ENCODE measurements at places on chromosomes 11 and 22.

- DNase-seq: no peak
Measured at GRCh38 chr11:96054870-96055705, 131.2 kb upstream of the MTMR2 start.

- DNase-seq: no peak
Measured at GRCh38 chr11:119663279-119663678, 65.7 kb downstream of the NECTIN1 start.

- DNase-seq: no peak
Measured at GRCh38 chr11:19276859-19277808, 36.4 kb upstream of the E2F8 start.

- no peak for DNase-seq
Measured at GRCh38 chr11:107570015-107570414, 4.5 kb upstream of the ALKBH8 start.

DNA sequence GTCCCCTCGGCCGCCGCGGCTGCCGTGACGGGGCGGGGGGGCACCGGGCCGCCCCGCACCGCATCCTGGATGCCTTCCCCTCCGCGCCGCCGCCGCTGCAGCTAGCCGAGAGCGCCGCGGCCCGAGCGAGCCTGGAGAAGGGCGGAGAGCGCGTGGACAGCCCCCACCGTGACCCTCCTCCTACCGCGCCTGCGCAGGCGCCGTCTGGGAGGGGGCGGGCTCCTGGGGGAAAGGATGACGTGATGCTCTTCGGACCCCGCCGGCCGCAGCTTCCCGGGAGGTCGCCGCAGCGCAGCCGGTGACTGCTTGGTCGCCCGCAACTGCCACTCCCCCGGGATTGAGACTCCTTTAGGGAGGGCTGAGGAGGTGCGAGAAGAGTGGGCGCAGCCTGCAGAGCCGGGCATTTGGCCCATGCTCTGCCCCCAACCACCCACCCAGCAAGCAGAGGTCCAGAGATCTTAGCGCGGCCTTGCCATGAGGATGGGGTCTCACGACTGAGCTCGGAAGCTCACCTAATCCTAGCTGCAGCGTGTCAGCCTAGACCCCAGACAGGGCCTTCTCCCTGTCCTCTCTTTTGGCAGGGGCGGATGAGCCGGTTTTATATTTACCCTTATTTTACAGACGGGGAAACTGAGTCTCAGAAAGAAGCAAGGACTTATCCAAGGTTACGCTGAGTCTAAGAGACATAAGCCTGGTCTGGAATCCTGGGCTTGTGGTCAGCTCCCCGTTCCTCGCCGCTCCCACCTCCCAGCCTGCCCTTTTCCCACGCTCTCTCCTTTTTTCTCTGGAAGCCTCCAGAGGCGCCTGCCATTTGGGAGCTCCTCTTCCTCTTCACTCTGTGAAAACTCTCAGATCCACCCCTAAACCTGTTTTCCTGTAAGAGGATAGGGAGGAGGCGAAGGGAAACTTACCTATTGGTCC lies at the start of gene DENND5A:
Gene DENND5A, minus strand, starts transcription at position 140 of the 921 bp plus-strand sequence. CDS start 281 bp downstream, outside the sequence.
- peak; percentile 14 for DNase-seq

DNA sequence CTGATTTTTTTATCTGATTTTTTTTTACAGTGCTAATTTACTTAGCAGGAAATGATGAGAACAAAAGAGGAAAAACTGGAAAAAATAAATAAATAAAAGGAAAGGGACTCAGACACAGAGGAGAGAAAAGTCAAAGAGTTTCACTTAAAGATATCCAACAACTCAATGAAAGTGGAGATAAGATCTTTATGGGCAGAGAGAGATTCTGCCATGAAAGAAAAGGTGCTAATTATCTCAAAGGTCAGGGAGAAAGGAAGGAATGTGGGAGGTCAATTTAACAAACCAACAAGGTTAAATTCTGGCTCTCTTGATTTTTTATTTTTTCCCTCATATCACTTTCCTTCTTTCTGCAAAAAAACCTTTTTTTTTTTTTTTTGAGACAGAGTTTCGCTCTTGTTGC lies 86.0 kb downstream of the DENND5A start:
- no peak for DNase-seq

- no peak for DNase-seq
Measured at GRCh38 chr22:40008726-40009291, 14.1 kb downstream of the FAM83F start.

GRCh38 chr11:68053981-68054812 lies 15.4 kb downstream of the TCIRG1 start:
- no peak for DNase-seq

- no peak for DNase-seq
Measured at GRCh38 chr11:24311974-24312373, 184.9 kb upstream of the LUZP2 start.

DNA sequence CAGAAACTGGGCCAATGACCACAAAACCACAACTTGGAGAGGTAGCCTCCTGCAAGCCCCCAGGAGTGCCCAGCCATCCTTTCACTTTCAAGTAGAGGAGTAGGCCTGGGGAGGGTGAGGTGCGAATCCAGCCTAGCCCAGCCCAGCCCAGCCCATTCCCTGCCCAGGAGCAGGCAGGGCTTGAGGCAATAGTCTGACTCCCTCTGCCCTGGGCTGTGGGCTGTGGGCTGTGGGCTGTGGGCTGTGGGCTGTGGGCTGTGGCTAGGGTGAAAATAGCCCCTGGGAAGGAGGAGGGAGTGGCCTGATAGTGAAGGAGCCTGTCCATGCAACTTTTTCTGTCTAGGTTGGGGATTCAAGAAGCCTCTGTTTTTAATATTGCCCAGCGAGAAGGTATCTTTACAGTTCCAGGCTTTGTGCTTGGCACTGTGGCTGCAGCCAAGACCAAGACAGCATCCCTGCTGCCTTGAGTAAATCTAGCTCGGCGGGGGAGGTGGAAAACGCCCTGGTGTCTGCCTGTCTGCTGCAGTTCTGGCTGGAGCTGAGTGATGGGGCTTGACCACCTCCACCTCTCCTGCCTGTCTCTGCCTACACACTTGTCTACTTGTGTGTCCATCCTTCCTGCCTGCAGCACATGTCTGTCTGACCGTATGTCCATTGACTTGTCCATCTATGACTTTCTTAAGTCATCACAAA lies 40.7 kb downstream of the LMO1 start:
- no peak for DNase-seq

- no peak for DNase-seq
Measured at GRCh38 chr22:49505337-49506009, 322.2 kb downstream of the BRD1 start.

- no peak for DNase-seq
Measured at GRCh38 chr22:27156821-27157489, 499.6 kb downstream of the MIAT start.

- no peak for DNase-seq
Measured at GRCh38 chr11:96299155-96299888, 43.7 kb downstream of the MAML2 start.

DNA sequence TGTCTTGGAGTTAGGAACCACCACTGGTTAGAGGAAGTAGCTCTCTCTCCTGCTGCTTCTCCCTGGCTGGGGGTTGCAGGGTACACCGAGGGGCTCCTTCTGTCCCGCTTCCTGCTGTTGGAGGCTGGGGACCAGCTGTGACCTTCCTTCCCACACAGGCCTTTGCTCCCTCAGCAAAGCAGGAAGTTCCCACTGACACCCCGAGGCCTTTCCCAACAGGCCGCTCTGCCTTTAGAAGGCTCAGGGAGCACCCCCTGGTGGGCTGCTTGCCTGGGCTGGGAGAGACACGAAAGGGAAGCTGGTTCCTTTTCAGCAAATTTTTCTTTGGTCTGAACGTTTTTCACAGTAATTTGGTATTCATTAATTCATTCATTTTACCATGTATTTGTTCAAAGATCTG lies 527.9 kb upstream of the B3GAT1 start:
- DNase-seq: no peak

DNA sequence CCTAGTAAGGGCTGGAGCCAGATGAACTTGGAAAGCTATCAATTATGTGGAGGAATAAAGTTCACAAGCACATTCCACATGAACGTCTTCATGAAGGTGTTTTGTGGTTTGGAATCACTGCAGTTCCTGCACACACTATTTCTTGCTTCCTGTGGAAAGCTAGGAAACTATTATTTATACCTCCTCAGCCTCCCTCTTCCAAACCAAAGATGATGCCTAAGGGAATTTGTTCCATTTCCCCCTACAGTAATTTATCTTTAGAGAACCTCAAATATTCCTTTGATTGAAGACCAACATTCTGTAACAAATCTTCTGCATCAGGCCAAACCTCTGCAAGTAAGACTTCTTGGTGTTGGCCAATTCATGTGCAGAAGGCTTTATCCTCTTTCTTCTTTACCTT lies 115.8 kb upstream of the ARHGAP20 start:
- DNase-seq: no peak

DNA sequence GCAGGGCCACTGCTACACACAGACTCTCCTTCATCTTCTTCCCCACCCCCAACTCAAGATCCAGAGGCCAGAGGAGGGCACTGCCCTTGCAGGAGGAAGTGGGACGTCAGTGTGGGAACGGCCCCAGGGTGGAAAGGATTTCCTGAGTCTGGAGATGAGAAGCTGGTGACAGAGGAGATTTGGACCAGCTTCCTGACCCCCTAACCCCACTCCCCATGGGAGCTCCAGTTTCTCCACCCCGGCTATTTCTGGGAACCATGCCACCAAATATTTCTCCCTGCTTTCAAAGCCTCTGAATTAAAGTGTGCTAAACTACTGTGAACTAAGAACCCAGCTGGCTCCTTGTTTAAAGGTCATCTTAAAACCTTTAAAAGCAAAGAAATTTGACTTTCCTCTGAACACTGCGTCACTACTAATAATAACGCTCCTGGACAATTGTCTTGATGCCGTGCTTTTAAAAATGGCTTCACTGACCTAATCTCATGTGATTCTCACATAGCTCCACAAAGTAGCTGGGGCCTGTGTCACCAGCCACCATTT lies 46.6 kb downstream of the CWC15 start:
- no peak for DNase-seq

GRCh38 chr22:46983046-46983445 lies 220.6 kb downstream of the TBC1D22A start:
- no peak for DNase-seq

DNA sequence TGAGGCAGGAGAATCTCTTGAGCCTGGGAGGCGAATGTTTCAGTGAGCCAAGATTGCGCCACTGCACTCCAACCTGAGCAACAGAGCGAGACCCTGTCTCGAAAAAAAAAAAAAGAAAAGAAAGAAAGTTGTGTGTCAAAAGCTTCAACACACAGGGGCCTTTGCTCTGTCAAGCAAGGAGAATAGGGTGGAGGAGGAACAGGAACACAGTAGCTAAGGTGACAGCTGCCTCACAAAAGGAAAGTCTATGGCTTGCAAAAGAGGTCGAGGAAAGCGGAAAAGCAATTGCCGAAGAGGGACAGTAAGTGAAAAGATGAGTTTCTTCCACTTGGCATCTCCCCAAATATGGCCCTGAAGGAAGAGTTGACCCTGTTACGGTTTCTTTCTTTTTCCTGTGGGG lies 26.5 kb upstream of the TMA7B start:
- no peak for DNase-seq

DNA sequence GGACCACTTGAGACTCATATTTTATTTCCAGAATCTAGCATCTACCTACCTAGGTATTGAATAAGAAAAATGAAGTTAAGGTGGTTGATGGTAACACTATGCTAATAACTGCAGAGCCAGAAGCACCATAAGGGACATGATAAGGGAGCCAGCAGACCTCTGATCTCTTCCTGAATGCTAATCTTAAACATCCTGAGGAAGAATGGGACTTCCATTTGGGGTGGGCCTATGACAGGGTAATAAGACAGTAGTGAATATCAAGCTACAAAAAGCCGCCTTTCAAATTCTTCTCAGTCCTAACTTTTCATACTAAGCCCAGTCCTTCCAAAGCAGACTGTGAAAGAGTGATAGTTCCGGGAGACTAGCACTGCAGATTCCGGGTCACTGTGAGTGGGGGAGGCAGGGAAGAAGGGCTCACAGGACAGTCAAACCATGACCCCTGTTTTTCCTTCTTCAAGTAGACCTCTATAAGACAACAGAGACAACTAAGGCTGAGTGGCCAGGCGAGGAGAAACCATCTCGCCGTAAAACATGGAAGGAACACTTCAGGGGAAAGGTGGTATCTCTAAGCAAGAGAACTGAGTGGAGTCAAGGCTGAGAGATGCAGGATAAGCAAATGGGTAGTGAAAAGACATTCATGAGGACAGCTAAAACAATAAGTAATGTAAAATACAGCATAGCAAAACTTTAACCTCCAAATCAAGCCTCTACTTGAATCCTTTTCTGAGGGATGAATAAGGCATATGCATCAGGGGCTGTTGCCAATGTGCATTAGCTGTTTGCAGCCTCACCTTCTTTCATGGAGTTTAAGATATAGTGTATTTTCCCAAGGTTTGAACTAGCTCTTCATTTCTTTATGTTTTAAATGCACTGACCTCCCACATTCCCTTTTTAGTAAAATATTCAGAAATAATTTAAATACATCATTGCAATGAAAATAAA lies 2.1 kb downstream of the HBB start:
- DNase-seq: no peak

DNA sequence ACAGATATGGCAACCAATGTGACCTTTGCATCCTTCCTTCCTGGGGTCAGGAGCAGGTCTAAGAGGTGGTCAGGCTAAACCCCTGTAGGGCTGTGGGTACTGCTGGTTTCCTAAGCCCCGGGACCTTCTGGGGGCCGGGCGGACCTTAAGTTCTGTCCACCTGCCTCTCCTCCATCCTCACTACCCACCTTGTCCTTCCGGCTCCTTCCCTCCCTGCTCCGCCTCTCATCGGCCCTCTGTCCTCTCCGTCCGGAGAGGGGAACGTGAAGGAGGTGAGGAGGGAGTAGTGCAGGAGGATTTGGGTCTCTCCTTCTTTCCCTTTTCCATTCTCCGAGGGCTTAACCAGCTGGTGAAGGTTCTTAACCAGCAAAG lies 28.3 kb upstream of the PARVB start:
- DNase-seq: no peak

DNA sequence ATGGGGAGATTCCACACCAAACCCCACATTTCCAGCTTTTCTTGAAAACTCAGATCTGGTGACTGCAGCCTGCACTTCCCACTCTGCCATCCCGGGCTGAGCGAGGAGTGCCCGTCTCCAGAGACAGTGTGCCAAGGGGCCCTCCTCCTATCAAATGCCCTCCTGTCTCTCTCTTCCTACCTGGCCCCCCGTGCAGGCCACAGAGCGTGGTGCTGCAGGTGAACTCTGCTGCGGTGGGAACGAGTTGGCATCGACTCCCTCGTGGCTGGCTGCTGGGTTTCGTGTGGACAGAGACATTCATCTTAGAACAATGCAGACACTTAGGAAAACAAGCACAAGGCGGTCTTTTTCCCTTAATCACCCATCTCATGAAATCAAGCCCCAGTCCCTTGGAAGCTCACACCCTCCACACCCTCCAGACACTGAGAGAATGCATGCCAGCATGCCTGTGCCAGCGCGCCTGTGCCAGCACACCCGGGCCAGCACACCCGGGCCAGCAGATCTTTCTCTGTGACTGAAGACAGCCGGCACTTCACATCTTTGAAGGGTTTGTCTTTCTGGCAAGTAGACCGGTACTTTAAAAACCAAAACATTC lies 65.0 kb downstream of the PARVB start:
- no peak for DNase-seq

- DNase-seq: no peak
Measured at GRCh38 chr11:78841456-78842060, 266.9 kb upstream of the NARS2 start.

DNA sequence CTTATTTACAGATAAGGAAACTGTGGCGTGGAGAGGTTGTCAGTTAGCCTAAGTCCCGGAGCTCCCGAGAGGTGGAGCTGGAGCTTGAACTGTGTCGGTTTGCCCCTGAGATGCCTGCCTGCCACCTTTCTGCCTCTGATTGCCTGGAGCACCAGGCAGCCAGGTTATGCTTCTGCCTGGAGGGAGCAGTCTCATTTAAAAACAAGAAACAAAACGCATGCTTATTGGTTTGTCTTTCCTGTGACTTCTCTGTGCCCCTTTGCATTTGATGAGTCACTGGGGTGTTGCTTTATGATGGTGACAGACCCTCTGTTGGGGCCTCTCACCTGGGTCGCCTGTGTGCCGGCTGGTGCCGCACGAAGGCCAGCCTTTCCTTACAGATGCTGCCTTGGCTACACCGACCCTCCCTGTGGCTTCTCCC lies 12.2 kb downstream of the AP2A2 start:
- no peak for DNase-seq

Data from cortex of kidney (tissue), 1 donor.